NCI-H524 treated with DMSO at 0.1 percent for 48 hours (cell line): ENCODE measurements at places on chromosomes 12 and 14.

GRCh38 chr12:98085046-98085755 lies 430.2 kb upstream of the TMPO start:
- DNase-seq: no peak

GRCh38 chr14:101223127-101223526 lies 319.6 kb upstream of the RTL1 start:
- DNase-seq: no peak

GRCh38 chr12:2641761-2642160 lies 153.0 kb upstream of the FKBP4 start:
- no peak for DNase-seq

GRCh38 chr12:23488130-23488529 lies 461.3 kb downstream of the SOX5 start:
- DNase-seq: no peak
